ENCODE measurements at places on chromosomes 7 and 10.
A peak's percentile ranks its signal among the peaks of the same experiment; 100 is the strongest.

DNA sequence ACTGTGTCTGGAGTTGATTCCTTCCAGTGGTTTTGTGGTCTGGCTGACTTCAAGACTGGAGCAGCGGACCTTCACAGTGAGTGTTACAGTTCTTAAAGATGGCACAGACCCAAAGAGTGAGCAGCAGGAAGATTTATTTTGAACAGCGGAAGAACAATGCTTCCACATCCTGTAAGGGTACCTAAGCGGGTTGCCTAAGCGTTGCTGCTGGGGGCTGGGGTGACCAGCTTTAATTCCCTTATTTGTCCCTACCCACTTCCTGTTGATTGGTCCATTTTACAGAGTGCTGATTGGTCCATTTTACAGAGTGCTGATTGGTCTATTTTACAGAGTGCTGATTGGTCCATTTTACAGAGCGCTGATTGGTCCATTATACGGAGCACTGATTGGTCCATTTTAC lies 13.2 kb downstream of the AKR1B15 start:
- no peak for DNase-seq

DNA sequence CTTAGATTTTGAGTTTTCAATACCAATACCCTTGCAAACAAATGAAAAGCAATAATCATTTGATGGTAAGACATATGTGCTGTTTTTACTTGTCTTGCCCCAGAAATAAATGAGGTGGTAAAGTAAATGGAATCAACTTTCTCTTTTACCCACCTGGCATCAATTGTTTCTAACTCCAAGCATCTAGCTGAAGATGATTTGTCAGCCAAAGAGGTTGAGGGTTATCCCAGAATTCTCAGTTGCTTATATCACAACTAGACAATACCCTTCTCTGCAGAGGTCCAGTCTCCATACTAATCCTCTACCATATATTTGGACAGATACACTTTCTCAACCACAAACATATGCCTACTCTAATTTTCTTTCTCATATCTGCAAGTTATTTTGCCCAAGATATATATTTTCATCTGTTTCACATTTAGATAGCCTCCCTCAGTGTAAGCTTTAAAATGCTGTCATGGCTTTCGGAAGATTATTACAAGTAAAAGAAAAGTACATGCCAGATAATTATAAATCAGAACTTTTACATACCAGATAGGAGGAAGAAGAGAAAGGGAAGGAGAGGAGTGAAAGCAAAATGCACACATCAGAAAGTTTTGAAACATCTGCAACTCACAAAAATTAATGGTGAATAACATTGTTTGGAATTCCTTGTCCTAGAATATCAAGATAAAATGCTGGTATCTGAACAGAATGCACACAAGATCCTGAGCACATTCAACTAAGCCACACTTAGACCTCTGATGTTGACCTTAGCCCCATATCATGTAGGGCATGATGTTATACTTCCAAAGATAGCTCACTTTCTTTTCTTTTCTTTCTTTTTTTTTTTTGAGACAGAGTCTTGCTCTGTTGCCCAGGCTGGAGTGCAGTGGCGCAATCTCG lies 146.6 kb downstream of the REEP3 start:
- DNase-seq, result no peak

DNA sequence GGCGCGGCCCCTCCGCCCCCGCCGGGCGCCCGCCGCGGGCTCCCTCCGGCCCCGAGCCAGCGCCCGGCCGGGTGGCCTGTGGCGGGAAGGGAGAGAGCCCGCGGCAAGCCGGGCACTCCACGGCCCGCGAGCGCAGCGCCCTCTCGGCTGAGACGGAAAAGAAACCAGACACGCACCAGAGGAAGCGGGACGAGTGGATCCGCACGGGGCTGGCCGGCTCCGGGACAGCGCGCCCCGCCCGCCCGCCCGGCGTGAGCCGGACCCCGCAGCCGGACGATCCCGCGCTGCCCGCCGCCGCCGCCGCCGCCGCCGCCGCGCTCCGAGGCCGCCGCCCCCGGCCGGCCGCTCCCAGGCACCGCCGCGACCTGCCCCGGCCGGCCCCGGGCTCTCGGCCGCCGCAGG lies 300 bp downstream of the ARHGAP21 start:
- no peak for DNase-seq

- DNase-seq, result no peak
Observed at GRCh38 chr10:96687317-96688012, 32.8 kb downstream of the PIK3AP1 start.

- no peak for DNase-seq
Observed at GRCh38 chr7:71403202-71403946, 271.4 kb downstream of the GALNT17 start.

GRCh38 chr10:78124167-78124566 lies 90.5 kb downstream of the RPS24 start:
- DNase-seq, result no peak

GRCh38 chr10:62038609-62039190 lies 137.2 kb downstream of the ARID5B start:
- peak; percentile 72 for DNase-seq

GRCh38 chr7:17863095-17863808 lies 77.0 kb downstream of the SNX13 start:
- DNase-seq, result no peak

DNA sequence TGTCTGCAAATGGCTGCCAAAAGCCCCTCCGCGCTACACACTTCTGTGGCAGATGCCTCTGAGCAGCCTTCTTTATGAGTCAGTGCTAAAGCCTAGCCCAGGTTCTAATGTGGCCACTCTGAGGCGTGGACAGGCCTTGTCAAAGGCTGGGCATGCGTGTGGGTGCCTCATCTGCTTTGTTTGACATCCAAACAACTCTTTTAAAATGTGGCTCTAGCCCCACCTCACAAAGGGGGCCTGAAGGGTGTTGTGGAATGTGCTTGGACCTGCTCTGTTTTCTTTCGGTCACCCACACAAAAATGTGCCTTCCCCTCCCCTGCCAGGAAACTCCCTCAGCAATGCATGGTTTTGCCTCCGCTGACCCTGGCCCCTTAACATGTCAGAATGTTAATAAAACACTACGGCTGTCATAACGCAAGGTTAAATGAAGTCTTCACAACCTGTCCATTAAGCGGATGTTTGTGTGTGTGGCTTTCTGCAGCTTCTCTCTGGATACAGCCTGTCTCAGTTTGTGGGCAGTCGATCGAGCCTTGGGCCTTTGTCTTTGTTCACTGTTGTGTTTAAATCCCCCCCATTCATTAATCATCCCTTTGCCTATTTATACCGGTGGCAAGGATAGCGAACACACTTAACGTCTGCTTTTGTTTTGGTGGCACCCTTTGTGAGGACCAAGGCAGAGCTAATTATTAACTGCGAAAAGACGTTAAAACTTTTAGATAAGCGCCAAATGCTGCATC lies 718.9 kb downstream of the LRMDA start:
- no peak for DNase-seq

- no peak for DNase-seq
Observed at GRCh38 chr10:51718804-51719291, 19.5 kb upstream of the CSTF2T start.

GRCh38 chr10:69287181-69287580 lies 8.9 kb downstream of the HK1 start:
- no peak for DNase-seq

- DNase-seq, result no peak
Observed at GRCh38 chr10:132277311-132277741, 30.4 kb downstream of the STK32C start.

DNA sequence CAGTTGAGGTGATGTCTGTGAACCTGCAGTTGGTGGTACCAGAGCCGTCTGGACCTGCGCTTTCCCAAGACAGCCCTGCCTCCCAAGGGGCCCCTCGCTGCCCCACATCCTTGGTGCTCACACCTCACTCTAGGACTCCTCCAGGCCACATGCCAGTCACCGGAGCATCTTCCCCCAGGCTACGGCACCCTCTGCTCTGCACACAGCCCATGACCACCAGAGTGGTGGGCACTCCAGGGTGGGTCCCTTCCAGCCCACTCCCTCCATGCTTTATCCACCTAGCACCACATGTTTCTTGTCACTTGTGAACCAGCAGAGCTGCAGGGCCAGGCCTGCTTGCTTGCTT lies 183.7 kb upstream of the SH2B2 start:
- DNase-seq, result no peak

GRCh38 chr10:126384269-126384873 lies 3.9 kb downstream of the ADAM12 start:
- DNase-seq, result no peak

GRCh38 chr7:154578336-154578735 lies 424.6 kb downstream of the PAXIP1 start:
- no peak for DNase-seq

GRCh38 chr10:6052247-6053221 lies 9.6 kb downstream of the IL2RA start:
- DNase-seq, result no peak

DNA sequence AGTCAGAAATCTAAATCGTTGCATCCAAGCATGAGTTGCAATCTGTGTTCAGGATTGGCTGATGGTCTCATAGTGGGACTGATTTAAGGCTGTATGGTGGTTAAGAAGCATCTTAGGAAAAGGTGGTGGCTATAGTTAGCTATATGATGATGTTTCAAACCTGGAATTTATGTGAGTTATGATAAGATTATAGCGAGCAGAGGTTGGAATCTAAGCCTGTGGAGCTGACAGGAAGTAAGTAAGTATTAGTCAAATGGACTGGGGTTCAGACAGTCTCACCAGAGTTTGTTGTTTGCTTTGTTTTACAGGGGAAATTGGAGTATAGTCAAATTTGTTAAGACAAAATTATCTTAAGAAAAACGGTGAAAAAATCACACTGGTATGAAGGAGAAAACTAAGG lies 56.7 kb downstream of the ANKRD7 start:
- DNase-seq, result no peak

DNA sequence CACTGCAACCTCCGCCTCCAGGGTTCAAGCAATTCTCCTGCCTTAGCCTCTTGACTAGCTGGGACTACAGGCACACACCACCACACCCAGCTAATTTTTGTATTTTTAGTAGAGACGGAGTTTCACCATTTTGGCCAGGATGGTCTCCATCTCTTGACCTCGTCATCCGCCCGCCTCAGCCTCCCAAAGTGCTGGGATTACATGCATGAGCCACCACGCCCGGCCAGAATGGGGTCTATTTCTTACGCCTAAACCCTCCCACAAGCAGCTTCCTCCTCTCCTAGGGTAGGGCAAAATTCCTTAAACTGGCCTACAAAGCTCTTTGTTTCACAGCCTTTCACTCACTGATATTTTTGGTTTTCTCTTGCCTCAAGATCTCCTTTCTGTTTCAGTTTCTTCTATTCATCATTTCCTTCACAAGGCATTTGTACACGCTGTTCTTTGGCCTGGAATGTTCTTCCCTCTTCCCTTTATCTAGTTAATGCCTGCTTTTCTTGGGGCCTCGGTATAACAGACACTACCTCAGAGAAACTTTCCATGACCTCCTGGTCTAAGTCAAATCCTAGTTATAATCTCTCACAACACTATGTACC lies 6.7 kb downstream of the CPEB3 start:
- no peak for DNase-seq

- DNase-seq, result no peak
Observed at GRCh38 chr10:47104786-47105385, 193.7 kb downstream of the PTPN20 start.
